ENCODE measurements at places on chromosomes 11 and 22.

DNA sequence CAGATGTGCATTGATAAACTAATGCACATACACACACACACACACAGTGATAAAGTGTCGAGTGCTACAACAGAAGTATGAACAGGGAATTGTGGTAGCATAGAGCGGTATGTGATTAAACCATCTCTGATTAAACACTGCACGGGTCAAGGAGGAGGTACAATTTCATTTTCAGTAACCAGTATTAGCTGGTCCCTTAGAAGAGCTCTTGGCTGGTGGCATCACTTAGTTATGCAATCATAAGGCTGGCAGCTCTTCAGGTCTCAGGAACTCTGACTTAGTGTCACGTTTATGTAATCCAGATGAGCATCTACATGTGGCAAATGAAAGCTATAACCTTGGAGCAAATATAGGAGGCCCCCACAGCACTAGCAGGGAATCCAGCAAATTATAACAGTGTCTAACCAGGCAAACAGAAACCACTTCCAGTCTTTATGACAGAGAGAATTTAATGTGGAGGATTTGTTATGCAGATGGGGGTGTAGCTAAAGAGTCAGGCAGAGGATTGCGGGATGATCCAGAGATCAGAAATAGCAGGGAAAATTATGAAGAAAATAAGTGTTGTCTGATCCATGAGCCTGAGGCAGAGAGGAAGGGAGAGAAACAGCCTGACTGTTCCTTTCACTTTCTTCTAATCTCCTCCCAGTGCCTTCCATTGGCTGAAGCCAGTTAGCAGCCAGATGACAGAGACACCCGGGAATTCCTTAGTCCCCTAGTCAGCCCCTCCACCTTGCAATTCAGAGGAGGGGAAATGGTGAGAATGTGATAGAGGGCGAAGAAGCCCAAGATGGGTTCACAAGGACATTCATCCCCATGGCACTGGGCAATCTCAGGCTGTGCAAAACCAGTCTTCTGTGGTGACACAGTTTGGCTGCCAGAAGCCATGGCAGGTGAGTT lies 533.1 kb upstream of the TENM4 start:
- no peak for DNase-seq

DNA sequence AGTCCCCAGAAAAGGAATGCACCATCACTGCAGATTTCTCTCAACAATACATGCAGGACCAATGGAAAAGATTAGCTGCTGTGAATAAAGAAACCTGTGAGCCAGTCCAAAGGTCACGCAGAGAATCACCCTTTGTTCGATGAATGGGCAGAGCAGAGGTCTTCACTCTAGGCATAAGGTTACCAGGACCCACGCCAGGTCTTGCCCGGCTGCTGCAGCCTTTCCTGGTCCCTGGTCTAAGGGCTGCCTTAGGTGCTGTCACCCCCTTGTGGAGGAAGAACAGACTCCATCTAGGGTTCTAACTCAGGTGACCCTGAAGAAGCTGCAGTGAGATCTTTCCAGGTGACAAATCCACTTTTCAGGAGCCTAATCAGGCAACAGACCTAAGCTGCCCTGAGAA lies 29.0 kb upstream of the NAP1L4 start:
- DNase-seq: no peak

- DNase-seq: no peak
Measured at GRCh38 chr11:35594680-35595079, 23.6 kb upstream of the FJX1 start.

GRCh38 chr11:35012467-35013191 lies 96.2 kb downstream of the PDHX start:
- DNase-seq: no peak

DNA sequence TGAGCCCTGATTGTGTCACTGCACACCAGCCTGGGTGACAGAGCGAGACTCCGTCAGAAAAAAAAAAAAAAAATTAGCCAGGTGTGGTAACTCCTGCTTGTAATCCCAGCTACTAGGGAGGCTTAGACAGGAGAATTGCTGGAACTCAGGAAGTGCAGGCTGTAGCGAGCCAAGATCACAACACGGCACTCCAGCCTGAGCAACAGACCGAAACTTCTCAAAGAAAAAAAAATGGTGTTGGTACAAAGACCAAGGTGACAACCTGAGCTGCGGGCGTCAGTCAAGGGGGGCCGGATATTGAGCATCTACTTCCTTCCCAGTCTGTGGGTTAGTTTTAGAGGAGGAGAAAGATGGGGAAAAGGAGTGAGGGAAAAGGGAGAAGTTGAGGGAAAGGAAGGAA lies 48.5 kb upstream of the HSPA8 start:
- no peak for DNase-seq
